Spinal cord (tissue), 10 donors: ENCODE measurements at places on chromosomes 12 and 14. TPM values are rescaled to one million over a fixed set of nuclear protein-coding genes. Genes with fewer than 3 reads are reported as not detected.
A peak's percentile ranks its signal among the peaks of the same experiment; 100 is the strongest.

GRCh38 chr14:83162361-83162929 is 1628.8 kb upstream of the SEL1L start:
- H3K4me1 ChIP-seq, result no peaks in the 10 kb centered on the region
- peak; percentile 55 for DNase-seq
- H3K4me3 ChIP-seq, result no peak overlapping the region
- no peaks in the 10 kb centered on the region for H3K36me3 ChIP-seq
- H3K27ac ChIP-seq, result no peak overlapping the region

- no peak overlapping the region for H3K4me3 ChIP-seq
- H3K27ac ChIP-seq, result no peak overlapping the region
- H3K4me1 ChIP-seq, result no peaks in the 10 kb centered on the region
- H3K36me3 ChIP-seq, result no peaks in the 10 kb centered on the region
Observed at GRCh38 chr12:79522257-79522988, 168.3 kb downstream of the PAWR start.

- H3K36me3 ChIP-seq, result no peaks in the 10 kb centered on the region
- peaks cover 5% of the 10 kb centered on the region for H3K4me1 ChIP-seq
- no peaks in the 10 kb centered on the region for H3K27me3 ChIP-seq
- DNase-seq, result no peak
- H3K27ac ChIP-seq, result no peak overlapping the region
Observed at GRCh38 chr14:31029016-31029970, 3.1 kb upstream of the STRN3 start.

DNA sequence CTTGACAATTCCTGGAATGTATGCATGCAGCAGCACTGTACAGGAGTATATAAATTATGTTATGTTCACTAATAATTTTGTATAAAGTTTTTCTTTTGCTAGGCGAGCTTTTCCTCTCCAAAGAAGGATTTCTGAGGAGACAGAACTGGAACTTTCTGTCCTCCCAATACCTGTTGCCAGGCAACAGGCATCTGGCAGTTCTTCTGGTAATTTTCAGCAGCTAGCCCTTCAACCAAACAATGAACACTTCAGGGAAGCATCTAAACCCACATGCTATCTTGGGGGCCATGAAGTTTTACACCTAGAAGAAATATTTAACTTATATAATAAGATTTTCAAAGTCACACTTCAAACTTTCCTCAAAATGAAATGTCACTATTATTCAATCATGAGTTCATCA is 162.9 kb upstream of the SYT10 start:
- H3K27me3 ChIP-seq, result no peaks in the 10 kb centered on the region
- no peaks in the 10 kb centered on the region for H3K36me3 ChIP-seq
- no peak overlapping the region for H3K27ac ChIP-seq
- DNase-seq, result peak; percentile 63
- no peaks in the 10 kb centered on the region for H3K4me1 ChIP-seq

Gene SERPINA3
- total RNA-seq, result 1.5 TPM

Gene HECTD1
- 192 TPM for total RNA-seq

Gene KRT78
- not detected for total RNA-seq

Gene YAF2
- total RNA-seq, result 29.0 TPM

Gene LRRK2
- total RNA-seq, result 43.5 TPM
